ENCODE measurements at places on chromosomes 4 and X. TPM values are rescaled to one million over a fixed set of nuclear protein-coding genes. Genes with fewer than 3 reads are reported as not detected.

GPC3 gene
- 19.3 TPM for total RNA-seq

GAGE13 gene
- total RNA-seq = not detected

SASH3 gene
- total RNA-seq = not detected

LPAR4 gene
- total RNA-seq = not detected

ENPEP gene
- total RNA-seq = 0.30 TPM

GUCY1A1 gene
- total RNA-seq = 0.78 TPM

Data from smooth muscle cell of the umbilical artery (primary cell).